ENCODE measurements at places on chromosomes 7 and 10. TPM values are rescaled to one million over a fixed set of nuclear protein-coding genes. Genes with fewer than 3 reads are reported as not detected.
A peak's percentile ranks its signal among the peaks of the same experiment; 100 is the strongest.

DNA sequence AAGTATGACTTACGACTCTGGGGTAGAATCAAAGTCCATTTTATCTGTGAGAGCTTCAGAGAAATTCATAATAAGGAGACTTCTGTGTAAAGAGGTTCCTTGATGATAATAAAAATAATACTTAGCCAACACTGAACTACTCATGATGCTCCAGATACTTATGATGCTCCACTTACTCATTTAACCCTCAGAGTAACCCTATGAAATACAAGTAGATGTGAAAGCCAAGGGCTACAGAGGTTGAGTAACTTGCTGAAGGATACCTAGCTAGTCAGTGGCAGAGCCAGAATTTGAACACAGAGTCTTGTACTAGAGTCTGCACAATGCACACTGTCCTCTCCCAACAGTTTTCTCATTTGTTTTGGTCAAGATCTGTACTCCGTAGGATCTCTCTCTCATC lies 89.5 kb downstream of the HECW1 start:
- DNase-seq = no peak

Gene ADCY1
- 2.2 TPM for total RNA-seq

DNA sequence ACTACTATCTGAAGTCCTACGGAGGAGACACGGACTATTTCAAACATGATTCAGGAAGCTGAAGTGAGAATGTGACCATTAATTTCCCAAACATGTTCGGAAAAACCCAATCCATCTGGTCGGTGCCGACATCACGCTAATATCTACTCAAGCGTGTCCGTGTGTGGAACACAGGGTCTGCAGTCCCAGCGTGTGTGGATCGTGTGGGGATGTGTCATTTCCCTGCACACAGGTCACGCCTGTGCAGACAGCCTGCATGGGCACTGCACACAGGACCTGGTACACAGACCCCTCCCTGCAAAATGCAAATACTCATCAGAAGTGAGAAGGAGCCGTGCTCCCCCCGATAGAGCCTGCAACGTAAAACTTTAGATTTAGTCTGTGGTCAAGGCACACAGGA lies 57.8 kb downstream of the CARD11 start:
- DNase-seq = no peak

Gene CCDC146
- 1.2 TPM for total RNA-seq

DNA sequence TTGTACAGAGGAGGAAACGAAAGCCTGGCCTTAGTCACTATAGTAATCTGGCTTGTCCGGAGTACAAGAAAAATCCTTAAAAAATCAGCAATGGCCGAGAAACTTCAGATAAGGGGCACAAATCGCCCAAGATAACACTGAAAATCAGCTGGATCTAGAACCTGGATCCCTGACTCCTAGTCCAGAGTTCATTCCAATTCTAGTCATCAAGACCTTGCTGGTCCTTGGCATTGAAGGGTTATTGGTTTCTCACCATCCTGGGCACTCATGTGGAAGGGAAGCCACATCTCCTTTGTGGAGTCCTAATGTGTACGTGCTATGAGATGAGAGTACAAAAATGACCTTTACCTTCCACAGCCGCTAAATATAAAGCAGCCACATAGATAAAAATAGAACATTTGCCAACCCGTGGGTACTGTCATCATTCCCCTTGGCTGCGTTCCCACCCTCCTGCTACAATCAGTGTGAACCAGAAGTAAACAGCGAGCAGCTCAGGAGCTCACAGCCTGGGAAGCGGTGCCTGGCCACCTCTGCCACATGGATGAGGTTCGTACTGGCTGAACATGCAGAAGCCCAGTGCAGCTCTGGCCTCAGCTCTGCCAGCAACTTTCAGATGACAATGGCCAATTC lies 116.0 kb upstream of the PDLIM1 start:
- DNase-seq = peak; percentile 93

- DNase-seq = no peak
Measured at GRCh38 chr7:81416659-81417058, 353.2 kb downstream of the HGF start.
